Pancreas (tissue), 10 donors: ENCODE measurements at places on chromosomes 13 and 19. TPM values are rescaled to one million over a fixed set of nuclear protein-coding genes. Genes with fewer than 3 reads are reported as not detected.

- H3K4me3 ChIP-seq = no peak overlapping the region
- no peaks in the 10 kb centered on the region for H3K36me3 ChIP-seq
- no peaks in the 10 kb centered on the region for H3K27me3 ChIP-seq
These were observed 5.3 kb downstream of the ZNF57 start for GRCh38 chr19:2905918-2906519.

GRCh38 chr13:20475927-20476691, 49.5 kb downstream of the CRYL1 start:
- H3K27me3 ChIP-seq = no peaks in the 10 kb centered on the region
- H3K27ac ChIP-seq = peak overlapping the region; percentile 39
- H3K36me3 ChIP-seq = no peaks in the 10 kb centered on the region
- peaks cover 2% of the 10 kb centered on the region for H3K4me1 ChIP-seq
- H3K4me3 ChIP-seq = no peak overlapping the region

GRCh38 chr19:14381689-14382474, 638 bp downstream of the ADGRE5 start:
- H3K4me3 ChIP-seq = peak overlapping the region; percentile 58
- H3K27ac ChIP-seq = peak overlapping the region; percentile 70
- H3K36me3 ChIP-seq = no peaks in the 10 kb centered on the region
- H3K4me1 ChIP-seq = peaks cover 8% of the 10 kb centered on the region

DNA sequence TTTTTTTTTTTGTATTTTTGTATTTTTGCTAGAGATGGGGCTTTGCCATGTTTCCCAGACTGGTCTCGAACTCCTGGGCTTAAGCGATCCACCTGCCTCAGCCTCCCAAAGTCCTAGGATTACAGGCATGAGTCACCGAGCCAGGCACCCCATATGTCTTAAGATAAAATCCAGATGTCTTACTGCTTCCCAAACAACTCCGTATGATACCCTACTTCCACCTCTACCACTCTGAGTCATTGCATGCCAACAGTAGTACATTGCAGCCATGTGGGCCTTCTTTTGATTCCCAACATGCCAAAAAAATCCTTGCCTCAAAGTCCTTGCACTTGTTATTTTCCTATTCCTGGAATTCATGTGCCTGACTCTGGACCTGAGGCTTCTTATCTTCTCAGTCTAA, 799.2 kb downstream of the GPC5 start:
- no peak overlapping the region for H3K27ac ChIP-seq
- no peak for DNase-seq
- no peaks in the 10 kb centered on the region for H3K27me3 ChIP-seq
- H3K4me3 ChIP-seq = no peak overlapping the region

GRCh38 chr19:8517551-8518442, 3.8 kb upstream of the ZNF414 start:
- no peak for DNase-seq
- H3K36me3 ChIP-seq = no peaks in the 10 kb centered on the region
- no peaks in the 10 kb centered on the region for H3K27me3 ChIP-seq

SIGLEC12 gene
- total RNA-seq = 0.14 TPM

DNA sequence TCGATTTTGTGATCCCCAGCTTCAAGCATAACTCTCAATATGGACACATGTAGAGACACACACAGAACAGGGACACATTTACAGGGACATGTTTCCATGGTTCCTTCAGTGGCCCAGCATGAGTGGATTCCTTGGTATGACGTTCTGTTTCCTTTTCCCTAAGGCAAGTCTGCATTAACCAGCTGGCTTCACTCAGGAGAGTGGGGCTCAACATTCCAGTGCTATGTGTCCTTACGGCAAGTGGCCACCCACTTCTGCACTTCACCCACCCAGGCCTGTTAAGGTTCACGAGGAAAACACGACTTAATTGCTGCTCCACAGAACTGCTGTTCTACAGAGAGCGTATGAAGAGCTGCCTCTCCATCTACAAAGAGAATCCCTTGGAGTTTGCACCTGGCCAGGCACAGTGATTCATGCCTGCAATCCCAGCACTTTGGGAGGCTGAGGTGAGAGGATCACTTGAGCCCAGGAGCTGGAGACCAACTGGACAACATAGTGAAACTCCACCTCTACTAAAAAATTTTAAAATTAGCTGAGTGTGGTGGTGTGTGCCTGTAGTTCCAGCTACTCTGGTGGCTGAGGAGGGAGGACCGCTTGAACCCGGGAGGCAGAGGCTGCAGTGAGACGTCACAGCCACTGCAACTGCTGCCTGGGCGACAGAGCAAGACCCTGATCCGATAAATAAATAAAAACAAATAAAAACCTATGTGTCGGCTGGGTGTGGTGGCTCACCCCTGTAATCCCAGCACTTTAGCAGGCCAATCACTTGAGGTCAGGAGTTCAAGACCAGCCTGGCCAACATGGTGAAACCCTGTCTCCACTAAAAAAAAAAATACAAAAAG, 32.5 kb downstream of the BRD4 start:
- H3K27me3 ChIP-seq = no peaks in the 10 kb centered on the region
- H3K36me3 ChIP-seq = no peaks in the 10 kb centered on the region

BICRA gene
- total RNA-seq = 6.2 TPM

GRCh38 chr19:41386442-41386841, 10.1 kb downstream of the TMEM91 start:
- no peak overlapping the region for H3K27ac ChIP-seq
- H3K4me3 ChIP-seq = no peak overlapping the region
- no peak for DNase-seq

ARHGAP35 gene
- total RNA-seq = 20.5 TPM

ZNF91 gene
- total RNA-seq = 38.7 TPM

DNA sequence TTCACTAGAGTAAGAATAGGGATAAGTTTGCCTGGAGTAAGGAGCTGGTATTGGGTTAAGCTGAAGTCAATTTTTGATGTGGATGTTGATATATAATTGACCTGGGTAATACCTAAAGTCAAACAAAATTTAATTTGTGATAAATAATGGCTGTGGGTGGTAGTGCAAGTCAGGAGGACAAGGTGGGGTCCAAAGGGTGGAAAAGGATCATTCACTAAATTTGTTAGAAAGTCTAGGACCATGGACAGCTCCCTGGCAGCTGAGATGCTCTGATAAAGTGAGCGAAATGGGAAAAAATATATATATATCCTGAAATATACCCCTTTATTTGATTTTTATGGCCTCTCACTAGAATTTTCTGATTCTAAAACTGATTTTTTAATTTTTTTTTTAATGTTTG, 463.5 kb downstream of the GPC6 start:
- no peak overlapping the region for H3K4me3 ChIP-seq
- DNase-seq = no peak
- H3K27me3 ChIP-seq = no peaks in the 10 kb centered on the region
- no peaks in the 10 kb centered on the region for H3K4me1 ChIP-seq

ZNF223 gene
- total RNA-seq = 4.7 TPM

NKPD1 gene
- 0.09 TPM for total RNA-seq
